Activated naive CD4-positive, alpha-beta T cell (primary cell): ENCODE measurements at places on chromosomes 3 and 15.

- DNase-seq: no peak
Observed at GRCh38 chr15:99732751-99733267, 428 bp downstream of the LYSMD4 start.

- no peak for DNase-seq
Observed at GRCh38 chr3:87036671-87037070, 45.7 kb upstream of the VGLL3 start.

DNA sequence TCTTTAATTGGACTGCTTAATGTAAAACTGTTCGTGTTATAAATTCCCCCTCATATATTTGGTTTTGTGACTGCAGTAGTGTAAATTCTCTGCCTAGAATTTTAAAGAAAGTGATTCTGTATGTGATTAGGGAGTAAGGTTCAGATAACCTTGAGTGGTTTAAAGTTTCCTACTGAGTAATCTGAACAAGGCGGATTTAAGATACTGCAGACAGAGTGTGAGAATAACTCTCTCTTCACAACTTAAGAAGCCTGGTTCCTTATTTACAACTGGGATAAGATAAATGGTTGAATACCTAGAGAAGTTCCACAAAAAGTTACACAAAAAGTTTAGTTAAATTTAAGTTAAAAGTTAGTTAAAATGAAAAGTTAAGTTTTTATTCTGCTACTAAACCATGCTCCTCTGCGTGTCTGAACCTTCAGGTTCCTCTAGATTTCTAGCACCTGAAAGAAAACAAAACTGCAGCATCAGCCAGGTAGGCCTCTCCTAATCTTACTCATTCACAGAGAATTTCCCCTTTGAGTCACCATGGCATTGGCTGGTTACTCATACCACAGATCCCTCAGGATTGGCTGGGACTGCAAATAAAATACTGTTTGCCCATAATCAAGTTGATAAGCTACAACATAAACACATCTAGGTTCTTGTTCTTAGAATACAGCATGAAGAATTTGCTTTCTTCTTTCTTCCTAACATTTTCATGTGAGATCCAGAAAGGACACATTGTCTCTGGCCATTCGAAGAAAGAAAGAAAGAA lies at the start of gene ARL14:
Gene ARL14 (plus strand): TSS at position 614 of the 757 bp plus-strand sequence. CDS start 187 bp downstream, outside the sequence.
- DNase-seq: no peak

DNA sequence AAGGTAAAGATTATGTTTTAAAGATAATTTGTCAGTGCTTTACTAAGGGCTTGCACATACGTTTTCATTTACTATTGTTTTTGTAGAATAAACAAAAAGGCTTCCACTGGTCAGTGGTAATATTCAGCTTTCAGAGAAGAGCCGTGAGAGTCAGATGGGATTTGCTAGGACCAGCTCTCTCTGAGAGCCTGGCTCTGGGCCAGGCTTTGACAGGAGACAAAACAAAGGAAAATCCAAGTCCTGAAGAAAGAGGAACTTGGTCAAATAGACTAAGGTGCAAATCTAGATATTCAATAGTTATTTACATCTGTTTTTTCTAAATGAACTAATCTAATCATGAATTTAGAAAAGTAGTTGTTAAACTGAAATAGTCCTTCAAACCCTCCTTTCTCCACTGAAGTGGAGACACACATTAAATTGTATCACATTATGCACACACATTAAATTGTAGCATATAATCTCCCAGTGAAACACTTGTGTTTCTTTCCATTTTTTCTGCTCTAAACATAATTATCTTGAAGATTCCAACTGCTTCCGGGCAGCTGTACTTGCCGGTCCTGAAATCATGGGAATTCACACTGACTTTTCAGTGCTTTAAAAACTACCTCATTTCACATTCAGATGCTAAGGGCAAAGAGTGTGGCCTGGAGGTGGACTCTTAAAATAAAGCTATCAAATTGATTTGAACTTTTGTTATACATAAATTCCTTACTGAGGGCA lies 55.1 kb upstream of the FILIP1L start:
- no peak for DNase-seq

DNA sequence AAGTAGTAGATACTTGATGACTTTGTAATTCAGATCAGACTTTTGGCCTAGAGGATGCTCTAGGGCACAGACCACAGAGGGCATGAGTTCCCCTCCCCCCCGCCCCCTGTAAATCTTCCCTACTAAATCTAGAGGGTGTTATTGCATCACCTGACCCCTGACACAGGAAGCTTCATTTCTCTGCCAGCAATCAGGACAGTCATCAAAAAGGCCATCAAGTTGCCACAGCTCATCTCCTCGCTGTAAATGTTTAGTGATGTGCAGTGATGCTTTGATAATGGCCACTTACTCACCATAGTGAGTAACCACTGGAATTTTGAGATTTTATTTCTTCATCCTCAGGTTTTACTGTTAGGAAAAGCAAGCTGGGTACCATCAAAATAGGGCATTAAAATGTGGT lies 289.2 kb upstream of the CHRM5 start:
- DNase-seq: no peak

- no peak for DNase-seq
Observed at GRCh38 chr15:68347392-68347791, 69.8 kb downstream of the FEM1B start.
